ENCODE measurements at places on chromosomes 5 and 9.

DNA sequence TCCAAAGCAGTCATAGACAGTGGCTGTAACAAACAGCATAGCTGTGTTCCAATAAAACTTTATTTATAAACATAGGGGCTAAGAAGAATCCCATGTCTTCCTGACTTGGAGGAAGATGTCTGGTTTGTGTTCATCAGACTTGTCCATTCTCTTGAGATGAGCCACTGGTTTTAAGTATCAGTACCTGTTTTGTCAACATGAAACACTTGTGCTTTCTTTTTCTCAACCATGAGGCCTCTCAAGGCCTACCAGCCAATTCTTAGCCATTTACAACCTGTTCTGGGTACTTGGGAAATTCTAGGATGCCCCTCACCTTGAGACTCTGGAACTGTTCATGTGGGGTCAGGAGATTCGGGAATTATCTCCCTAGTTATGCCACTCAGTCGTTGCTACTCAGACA lies 154.3 kb upstream of the PPP1R2B start:
- DNase-seq = no peak

GRCh38 chr9:83199240-83199639 lies 136.3 kb upstream of the RASEF start:
- DNase-seq = no peak

DNA sequence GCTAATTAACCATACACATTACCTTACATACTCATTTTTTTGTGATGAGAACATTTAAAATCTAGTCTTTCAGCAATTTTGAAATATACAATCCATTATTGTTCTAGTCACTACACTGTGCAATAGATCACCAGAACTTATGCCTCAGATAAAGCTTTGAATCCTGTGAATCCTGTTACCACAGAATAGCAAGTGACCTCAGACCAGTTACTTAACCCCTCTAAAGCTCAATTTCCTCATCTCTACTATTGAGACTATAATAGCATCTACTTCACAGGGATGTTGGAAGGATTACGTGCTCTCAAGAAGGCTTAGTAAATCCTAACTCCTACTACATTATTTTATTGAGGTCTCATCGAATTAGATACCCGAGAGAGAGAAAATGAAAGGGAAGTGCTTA lies 60.2 kb upstream of the PIP5K1B start:
- DNase-seq = peak; percentile 58

DNA sequence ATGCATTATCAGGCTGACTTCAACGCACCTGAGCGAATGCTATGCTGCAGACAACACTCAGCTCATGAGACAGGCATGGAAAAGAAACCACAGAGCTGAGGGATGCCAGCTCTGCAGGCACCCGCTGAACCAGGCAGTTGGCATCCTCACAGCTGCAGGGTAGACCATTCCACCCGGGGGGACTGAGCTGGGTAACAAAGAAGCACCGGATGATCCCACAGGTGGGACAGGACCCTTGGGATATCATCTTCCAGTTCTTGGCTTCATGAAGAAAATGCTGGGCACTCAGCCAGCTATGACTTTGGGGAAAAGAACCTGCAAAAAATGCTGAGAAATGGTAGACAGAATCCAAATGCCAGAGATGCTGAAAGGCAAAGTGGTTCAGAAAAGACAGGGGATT lies 9.6 kb downstream of the EPB41L4B start:
- DNase-seq = no peak

DNA sequence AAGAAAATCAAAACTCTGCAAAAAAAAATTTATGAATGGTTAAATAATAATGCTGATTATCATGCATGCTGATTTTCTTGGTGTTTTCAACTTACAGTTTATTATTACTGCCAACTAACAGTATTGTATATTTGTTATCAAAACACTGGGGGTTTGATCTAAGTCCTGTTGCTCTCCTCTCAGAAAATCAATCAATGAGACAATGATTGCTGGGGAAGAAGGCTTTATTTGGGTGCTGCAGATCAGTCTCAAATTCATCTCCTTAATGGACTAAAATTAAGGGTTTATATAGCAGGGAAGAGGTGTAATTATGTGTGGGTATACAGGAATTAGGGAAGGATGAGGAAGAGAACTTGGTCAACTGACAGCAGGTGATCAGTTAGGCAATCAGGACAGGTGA lies 565.5 kb upstream of the CDH6 start:
- DNase-seq = no peak

DNA sequence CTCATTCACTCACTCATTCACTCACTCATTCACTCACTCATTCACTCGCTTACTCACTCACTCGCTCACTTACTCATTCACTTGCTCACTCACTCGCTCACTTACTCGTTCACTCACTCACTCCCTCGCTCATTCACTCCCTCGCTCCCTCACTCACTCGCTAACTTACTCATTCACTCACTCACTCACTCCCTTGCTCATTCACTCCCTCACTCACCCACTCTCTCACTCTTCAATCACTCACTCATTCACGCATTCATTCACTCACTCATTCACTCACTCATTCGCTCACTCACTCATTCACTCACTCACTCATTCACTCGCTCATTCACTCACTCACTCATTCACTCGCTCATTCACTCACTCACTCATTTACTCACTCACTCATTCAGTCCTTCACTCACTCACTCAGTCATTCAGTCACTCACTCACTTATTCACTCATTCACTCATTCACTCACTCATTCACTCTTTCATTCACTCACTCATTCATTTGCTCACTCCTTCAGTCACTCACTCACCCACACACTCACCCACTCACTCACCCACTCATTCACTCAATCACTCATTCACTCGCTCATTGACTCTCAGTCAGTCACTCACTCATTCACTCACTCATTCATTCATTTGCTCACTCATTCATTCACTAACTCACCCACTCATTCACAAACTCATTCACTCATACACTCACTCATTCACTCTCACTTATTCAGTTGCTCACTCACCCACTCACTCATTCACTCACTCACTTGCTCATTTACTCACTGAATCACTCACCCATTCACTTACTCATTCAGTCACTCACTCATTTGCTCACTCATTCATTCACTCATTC lies 36.0 kb upstream of the NOTCH1 start:
- no peak for DNase-seq

- DNase-seq = no peak
Observed at GRCh38 chr5:38845526-38846378, at the start of gene OSMR. Gene OSMR, plus strand, starts transcription at chr5:38846012. Its CDS starts 23,033 bp downstream, at chr5:38869045.

- no peak for DNase-seq
Observed at GRCh38 chr9:121818016-121818661, 166.7 kb downstream of the DAB2IP start.

- no peak for DNase-seq
Observed at GRCh38 chr5:26945901-26946300, 92.5 kb downstream of the CDH9 start.
